ENCODE measurements at places on chromosomes 3 and 15.

- DNase-seq: no peak
These were observed 120.0 kb downstream of the ATP1B3 start for GRCh38 chr3:141996437-141996836.

DNA sequence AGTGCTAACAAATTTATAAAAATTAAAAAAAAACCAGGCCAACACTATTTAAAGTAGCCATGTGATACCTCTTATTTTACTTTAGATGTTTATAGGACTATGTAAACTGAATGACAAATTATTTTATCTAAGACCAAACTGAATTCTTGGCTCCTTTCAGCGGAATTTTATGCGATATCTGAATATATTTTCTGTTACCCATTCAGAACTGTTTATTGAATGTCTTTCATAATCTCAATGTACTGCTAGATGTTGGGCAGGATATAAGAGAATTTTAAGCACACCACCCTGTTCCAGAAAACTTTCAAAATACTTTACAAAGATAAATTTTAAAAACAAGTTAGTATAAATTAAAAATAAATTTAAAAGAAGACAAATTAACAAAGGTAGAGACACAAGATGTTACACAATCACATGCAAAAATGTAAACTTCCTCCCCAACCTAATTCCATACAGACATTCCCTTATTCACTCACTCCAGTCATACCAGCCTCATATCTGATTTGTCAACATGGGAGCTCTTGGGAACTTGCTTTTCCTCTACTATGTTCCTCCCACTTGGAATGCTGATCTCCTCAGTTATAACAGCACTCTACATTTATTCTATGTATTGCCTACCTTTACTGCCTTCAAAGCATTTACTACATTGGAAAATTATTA lies 154.6 kb upstream of the MBNL1 start:
- no peak for DNase-seq

GRCh38 chr3:18898911-18899310 lies 249.4 kb upstream of the KCNH8 start:
- no peak for DNase-seq

- DNase-seq: no peak
These were observed 238.6 kb downstream of the PYDC2 start for GRCh38 chr3:191699546-191699945.

DNA sequence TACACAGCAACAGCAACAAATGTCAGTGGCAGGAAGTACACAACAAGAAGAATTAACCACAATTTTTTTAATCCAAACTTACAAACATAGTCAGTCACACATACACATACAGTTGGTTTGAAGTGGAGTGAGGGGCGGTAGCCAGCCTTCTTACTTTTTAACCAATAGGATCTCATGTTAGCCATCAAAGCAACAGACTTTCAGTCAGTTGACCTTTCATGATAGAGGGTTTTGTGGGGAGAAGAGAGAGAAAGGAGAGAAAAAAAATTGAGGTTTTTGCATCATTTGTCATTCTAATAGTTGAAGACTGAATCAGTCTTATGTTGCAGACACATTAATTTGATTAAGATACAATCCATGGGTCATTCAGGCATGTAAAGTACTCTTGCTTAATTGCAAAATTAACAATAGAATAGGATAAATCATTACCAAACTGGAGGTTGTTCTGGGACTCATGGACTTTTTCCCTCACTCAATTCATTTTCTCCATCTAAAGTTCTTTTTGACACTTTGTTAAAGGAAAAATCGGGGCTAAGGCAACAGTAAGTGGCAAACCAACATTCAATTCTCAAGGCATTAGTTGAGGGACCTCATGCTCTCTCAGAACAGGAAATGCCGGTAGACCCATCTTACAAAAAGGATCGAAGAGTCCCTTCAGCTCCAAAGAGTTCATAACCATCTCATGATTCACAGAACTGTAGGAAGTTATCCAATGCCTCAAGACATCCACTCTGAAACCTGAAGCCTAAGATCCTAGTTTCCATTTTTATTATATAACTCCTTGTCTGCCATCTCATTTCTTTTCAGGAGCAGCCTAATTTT lies 159.5 kb upstream of the LPP start:
- DNase-seq: peak; percentile 48

DNA sequence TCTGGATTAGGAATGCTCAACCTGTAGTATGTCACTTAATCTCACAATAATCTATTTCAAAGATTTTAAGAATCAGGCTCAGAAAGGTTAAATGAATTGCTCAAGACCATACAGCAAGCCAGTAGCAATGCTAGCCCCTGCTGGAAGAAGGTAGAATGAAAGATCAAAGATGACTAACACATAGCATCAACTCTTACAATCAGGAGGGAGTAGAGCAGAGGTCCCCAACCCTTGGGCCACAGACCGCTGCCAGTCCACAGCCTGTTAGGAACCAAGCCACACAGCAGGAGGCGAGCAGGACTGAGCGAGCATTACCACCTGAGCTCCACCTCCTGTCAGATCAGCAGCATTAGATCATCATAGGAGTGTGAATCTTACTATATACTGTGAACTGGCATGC lies 15.5 kb upstream of the GATM start:
- DNase-seq: peak; percentile 23

DNA sequence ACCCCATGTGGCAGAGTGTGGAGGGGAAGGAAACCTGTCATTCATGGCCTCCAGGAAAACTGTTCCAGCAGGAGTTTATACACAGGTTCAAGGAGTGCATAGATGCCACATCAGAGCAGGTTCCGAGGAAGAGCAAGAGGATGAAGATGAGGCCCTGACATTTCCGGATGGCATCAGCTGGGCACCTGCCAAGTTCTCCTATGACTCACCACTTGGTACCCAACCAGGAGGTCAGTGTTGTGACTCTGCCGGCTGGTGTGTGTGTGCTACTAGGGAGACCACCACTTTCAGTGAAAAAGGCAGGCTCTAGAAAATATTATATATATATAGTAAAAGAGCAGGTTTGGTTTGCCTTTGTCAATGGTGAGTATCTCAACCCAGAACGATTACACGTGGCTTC lies 69.3 kb downstream of the NTRK3 start:
- DNase-seq: peak; percentile 49

- no peak for DNase-seq
These were observed 49.0 kb downstream of the LRRN1 start for GRCh38 chr3:3847994-3848922.

DNA sequence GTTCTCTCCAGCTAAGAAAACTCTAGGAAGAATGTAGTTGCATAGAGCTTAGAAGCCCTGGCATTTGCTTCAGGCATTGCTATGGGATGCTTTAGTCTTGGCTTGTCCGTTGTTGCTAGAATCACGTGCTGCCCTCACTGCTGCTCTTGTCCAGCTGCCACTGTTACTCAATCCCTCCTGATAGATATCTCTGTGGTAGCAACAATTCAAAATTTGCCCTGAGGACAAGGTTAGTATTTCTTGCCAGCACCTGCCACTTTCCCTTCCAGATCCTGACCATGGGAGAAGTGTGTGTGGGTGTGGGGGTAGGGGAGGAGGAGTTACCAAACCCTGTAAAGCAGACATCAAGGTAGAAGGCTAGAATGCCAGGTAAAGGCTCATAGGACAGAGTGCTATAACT lies 113.8 kb downstream of the PPM1L start:
- DNase-seq: peak; percentile 47

DNA sequence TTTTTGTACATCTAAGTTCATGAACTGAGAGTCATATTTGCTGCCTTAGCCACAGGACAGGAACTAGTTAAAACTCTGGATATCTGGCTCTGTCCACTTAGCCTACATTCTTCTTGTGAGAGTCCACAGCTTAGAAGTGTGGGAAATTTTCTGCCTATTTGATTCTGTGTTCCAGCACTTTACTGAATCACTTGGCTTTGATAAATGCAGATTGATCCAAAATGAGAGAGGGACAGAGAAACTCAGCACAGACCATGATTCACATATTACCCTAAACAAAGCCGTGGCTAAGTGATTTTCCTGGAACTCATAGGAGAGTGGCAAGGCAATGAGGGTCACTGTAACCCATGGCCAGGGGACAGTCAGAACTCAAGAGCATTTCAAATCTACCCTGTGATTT lies 87.5 kb upstream of the CADPS start:
- DNase-seq: no peak

Data from RPMI7951 (cell line).